ENCODE measurements at places on chromosomes 4 and X.
A peak's percentile ranks its signal among the peaks of the same experiment; 100 is the strongest.

DNA sequence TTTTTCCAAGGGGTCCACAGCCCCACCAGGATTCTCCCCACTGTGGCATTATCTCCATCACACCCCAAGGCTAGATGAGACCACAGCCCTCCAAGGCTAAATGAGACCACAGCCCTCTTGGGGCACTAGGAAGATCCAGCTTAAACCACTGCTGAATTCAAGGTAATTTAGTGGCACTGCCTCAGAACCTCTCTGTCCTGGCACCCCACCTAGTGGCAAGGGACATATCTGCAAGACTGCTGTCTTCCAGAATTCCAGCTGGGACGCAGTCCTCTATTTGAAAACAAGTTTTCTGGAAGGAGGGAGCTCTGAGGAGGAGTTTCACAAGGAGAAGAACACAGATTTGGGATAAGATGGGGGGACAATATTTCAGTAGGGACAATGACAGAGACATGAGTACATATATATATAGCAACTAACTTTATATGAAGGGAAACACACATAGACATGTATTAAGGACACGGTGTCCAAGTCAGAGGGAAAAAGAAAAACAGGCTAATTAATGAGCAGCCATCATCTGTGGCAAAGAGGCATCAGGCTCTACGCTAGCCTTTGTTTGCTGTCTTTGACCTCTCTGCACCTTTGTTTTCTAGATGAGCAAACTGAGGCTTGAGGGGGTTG lies 9.3 kb downstream of the CETN2 start:
- peaks cover 4% of the 10 kb centered on the region for H3K4me1 ChIP-seq
- no peaks in the 10 kb centered on the region for H3K27me3 ChIP-seq
- H3K27ac ChIP-seq, result no peak overlapping the region

GRCh38 chr4:24434241-24434640 lies 150.1 kb downstream of the DHX15 start:
- peaks cover 4% of the 10 kb centered on the region for H3K36me3 ChIP-seq
- no peaks in the 10 kb centered on the region for H3K27me3 ChIP-seq
- H3K27ac ChIP-seq, result no peak overlapping the region

- no peak overlapping the region for H3K27ac ChIP-seq
- no peaks in the 10 kb centered on the region for H3K4me1 ChIP-seq
- DNase-seq, result peak; percentile 24
These were observed 3.6 kb downstream of the ATP2B3 start for GRCh38 chrX:153521034-153521433.

DNA sequence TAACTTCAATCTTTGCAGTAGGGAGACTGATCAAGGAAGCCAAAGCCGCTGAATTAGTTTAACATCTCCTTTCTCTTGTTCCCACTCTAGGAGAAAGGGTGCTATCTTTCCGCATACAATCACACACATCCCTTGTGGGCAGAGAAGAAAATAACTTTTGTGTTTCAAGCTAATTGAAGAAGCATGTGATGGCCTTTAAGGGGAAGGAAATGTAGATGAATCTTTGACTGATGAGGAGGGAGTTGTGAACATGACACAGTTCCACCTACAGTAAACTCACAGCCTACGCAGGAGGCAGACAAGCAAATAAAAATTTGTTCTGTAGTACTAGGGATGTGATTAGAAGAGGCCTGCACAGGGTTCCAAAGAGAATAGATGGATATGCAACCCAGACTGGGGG lies 14.7 kb upstream of the SPATA4 start:
- H3K4me1 ChIP-seq, result no peaks in the 10 kb centered on the region
- H3K27ac ChIP-seq, result no peak overlapping the region
- no peak for DNase-seq
- no peaks in the 10 kb centered on the region for H3K36me3 ChIP-seq

- H3K36me3 ChIP-seq, result peaks cover 13% of the 10 kb centered on the region
- no peak overlapping the region for H3K4me3 ChIP-seq
- H3K27me3 ChIP-seq, result peaks cover 92% of the 10 kb centered on the region
- no peak overlapping the region for H3K27ac ChIP-seq
- no peak for DNase-seq
- peaks cover 13% of the 10 kb centered on the region for H3K4me1 ChIP-seq
These were observed 60.0 kb upstream of the PAK3 start for GRCh38 chrX:111035991-111036390.

GRCh38 chrX:45807572-45808425 lies 607.1 kb upstream of the DIPK2B start:
- H3K4me3 ChIP-seq, result peak overlapping the region; percentile 66
- H3K27ac ChIP-seq, result peak overlapping the region; percentile 89
- H3K27me3 ChIP-seq, result peaks cover 58% of the 10 kb centered on the region
- H3K4me1 ChIP-seq, result peaks cover 19% of the 10 kb centered on the region

- peak overlapping the region; percentile 81 for H3K27ac ChIP-seq
- H3K36me3 ChIP-seq, result peaks cover 24% of the 10 kb centered on the region
- no peaks in the 10 kb centered on the region for H3K27me3 ChIP-seq
- H3K4me3 ChIP-seq, result no peak overlapping the region
- peaks cover 17% of the 10 kb centered on the region for H3K4me1 ChIP-seq
These were observed 7.4 kb downstream of the SNCA start for GRCh38 chr4:89829470-89830138.

GRCh38 chr4:42627885-42628646 lies 28.8 kb downstream of the ATP8A1 start:
- H3K4me1 ChIP-seq, result peaks cover 5% of the 10 kb centered on the region
- no peaks in the 10 kb centered on the region for H3K27me3 ChIP-seq
- no peak overlapping the region for H3K27ac ChIP-seq
- H3K36me3 ChIP-seq, result no peaks in the 10 kb centered on the region
- no peak for DNase-seq
- no peak overlapping the region for H3K4me3 ChIP-seq

DNA sequence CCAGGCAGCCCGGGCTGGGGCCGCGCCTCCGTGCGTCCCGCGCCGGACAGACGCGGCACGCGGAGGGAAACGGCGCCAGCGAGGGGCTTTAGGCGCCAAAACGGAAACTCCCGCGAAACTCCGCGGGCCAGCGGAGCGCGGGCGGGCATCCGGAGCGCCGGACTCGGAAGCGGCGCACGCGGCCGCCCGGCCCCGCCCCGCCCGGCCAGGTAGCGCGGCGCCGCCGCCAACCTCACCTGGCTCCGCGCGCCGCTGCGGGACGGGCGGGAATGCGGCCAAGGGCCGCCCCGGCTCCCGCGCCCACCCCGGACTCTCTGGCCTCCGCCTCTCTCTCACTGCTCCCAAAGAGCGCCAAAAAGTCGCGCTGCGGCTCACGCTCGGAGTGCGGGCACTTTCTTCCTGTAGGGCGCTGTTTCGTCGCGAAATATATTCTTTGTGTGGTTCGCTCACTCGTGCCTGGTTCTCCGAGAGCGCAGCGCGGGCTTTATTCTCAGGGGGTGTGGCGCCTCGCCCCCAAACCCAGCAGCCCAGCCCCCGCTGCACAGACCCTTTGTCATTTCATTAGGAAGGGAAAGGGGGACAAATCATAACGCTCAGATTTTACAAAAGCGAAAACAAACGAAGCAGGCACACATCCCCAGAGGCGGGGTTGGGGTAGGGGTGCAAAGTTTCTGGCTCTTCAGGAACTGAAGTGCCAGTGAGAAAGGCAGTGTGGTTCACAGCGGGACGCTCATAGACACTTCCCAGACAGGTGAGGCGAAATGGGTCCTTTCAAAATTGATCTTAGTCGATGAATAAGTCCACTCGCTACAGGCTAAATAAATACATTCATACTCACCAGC lies 961 bp upstream of the MBNL3 start:
- peak; percentile 35 for DNase-seq
- H3K4me3 ChIP-seq, result peak overlapping the region; percentile 83
- H3K36me3 ChIP-seq, result no peaks in the 10 kb centered on the region
- H3K27ac ChIP-seq, result peak overlapping the region; percentile 79
- peaks cover 31% of the 10 kb centered on the region for H3K27me3 ChIP-seq

GRCh38 chr4:157808796-157809383 lies 363.9 kb downstream of the GASK1B start:
- H3K36me3 ChIP-seq, result no peaks in the 10 kb centered on the region
- DNase-seq, result no peak
- H3K4me1 ChIP-seq, result no peaks in the 10 kb centered on the region
- H3K27me3 ChIP-seq, result no peaks in the 10 kb centered on the region

GRCh38 chr4:133150486-133151340 lies 1.6 kb downstream of the PCDH10 start:
- H3K36me3 ChIP-seq, result no peaks in the 10 kb centered on the region
- H3K4me3 ChIP-seq, result no peak overlapping the region
- peaks cover 10% of the 10 kb centered on the region for H3K4me1 ChIP-seq
- no peak for DNase-seq
